ENCODE measurements at places on chromosomes 3 and 15.
A peak's percentile ranks its signal among the peaks of the same experiment; 100 is the strongest.

GRCh38 chr15:87764461-87765240 lies 491.9 kb downstream of the NTRK3 start:
- DNase-seq = peak; percentile 8

GRCh38 chr3:12901623-12902045 lies 60.3 kb upstream of the RPL32 start:
- no peak for DNase-seq

DNA sequence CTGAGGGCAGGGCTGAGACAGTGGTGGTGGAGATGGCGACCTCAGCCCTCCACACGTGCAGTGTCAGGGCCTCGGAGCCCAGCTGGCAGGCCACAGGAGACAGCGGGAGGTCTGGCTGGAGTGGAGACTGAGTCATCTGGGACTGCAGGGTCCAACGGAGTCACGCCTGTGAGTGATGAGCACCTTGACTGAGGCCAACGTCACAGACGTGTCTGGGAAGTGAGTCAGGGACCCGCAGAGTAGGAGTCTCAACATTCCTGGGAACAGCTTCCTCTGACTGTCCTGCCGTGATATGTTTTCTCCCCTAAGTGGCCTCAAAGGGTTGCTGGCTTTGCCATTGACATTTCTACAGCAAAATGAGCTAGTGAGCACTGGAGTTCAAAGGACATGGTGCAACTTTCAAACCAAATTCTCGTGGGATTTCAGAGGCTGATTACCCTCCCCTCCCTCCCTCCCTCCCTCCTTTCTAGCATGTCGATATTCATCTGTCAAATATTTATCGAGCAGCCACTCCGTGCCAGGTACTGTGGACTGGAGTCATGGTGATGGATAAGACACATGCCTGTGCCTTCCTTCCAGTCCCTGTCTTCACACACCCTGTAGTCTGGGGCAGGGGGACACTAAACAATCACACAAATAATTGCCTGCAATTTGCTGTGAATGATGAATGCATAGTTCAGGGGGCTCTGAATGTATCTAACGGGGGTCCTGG lies 53.3 kb upstream of the AMOTL2 start:
- peak; percentile 33 for DNase-seq

GRCh38 chr3:36714343-36715086 lies 49.8 kb downstream of the DCLK3 start:
- no peak for DNase-seq

GRCh38 chr15:73927476-73928240 lies 1.4 kb downstream of the LOXL1 start:
- peak; percentile 72 for DNase-seq

DNA sequence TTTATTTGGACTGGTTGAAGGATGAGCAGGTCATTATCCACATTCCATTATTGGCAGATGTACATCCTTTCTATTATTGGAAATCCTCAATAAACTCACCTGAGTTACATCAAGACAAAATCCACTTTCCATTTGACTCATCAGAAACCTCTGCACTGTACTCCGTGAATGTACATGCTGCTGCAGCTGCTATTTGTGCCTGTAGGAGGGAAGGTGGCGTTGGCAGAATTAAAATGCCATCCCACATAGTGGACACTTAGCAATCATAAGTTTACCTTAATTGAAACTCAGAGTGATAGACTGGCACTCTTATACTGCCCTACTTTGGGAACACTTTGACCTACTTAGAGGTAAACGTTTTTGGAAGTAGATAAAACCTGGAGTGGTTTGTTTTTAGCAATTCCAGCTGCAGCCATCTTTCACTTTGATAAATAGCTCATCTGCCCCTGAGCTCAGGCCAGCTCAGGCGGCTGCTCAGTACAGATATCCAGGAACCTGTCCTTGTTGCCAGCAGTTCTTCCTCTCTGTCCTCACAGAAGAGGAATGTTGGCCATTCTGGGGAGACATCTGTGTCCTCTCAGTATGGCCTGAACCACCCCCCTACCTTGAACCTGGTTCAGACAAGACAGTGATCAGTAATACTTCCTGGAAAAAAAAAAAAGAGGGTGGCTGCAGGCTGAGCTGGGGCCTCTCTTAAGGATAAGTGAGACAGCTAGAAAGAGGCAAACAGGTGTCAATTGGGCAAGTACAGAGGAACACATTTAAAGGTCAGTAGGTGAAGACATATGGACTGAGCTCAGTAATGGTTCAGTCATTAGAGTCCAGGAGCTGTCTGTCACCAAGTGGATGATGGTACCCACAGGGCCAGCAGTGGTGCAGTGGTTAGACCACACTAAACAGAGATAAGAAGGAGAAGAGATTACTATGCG lies 153.4 kb upstream of the UMPS start:
- peak; percentile 18 for DNase-seq

GRCh38 chr3:175198991-175199783 lies 340.1 kb downstream of the NAALADL2 start:
- no peak for DNase-seq

GRCh38 chr3:157154563-157155330 lies 5.2 kb downstream of the CCNL1 start:
- no peak for DNase-seq

DNA sequence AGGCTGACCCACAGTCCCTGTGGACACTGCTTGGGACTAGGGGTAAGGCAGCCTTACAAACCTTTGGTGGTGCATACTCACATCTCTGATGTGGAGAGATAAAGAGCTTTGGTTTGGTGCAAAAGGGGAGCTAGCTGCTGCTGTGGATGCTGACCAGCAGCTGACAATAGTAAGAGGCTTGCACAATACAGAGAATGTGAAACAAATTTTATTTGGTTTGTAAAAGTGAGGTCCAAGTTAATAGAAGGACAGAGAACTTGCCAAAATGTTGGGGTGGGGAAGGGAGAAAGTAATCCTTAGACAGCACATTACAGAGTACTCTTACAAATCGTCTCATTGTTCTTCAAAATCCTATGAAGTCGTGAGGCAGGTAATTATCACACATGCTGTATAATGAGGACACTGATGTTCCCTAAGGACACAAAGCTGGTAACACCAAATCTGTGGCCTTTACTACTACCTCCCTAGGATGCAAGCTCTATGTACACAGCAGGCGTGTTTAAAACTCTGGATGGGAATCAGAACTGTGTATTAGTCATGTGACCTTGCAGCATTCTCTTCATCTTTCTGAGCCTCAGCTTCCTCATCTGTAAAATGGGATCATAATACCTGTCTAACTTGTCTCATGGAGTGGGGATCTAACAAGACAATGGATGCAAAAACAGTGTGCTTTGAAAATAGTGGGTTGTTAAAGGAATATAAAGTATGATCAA lies 21.6 kb downstream of the ARHGAP31 start:
- DNase-seq = no peak

- DNase-seq = no peak
Observed at GRCh38 chr3:150409125-150409511, 1.0 kb downstream of the TSC22D2 start.

DNA sequence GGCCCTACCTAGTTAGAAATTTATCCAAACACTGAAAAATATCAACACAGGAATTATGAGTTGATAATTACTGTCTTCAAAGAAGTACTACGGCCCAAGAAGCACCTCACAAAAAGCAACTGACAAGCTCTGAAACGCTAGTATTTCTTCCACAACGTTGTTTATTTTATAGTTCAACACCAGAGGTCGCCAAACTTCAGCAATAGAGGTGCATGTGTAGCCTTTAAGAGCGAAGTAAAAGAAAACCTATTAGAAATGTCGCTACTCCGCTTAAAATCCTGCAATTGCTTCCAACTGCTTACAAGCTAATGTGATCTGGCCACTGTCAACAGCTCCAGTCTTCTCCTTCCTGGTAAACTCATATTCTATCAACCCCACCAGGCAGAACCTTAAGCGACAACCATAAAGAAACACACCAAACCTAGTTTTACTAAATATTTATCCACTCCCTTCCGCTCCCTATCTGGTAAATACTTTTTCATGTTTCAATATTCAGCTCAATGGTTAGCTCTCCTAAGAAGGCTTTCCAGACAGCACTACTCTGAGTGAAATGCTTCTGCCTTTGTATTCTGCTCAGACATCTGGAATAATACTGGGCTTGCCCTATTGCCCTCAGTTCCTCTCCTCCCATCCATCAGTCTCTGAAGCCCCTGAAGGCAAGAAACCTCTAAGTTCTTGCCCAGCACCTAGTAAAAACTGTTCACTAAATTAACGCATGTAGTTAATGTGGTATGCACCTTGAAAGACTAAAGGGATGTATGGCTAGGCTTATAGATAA lies 110.2 kb downstream of the NR1I2 start:
- DNase-seq = peak; percentile 93

- DNase-seq = no peak
Observed at GRCh38 chr3:164452707-164453106, 625.6 kb downstream of the SI start.

- peak; percentile 93 for DNase-seq
Observed at GRCh38 chr3:127574880-127575878, 15.4 kb downstream of the TPRA1 start.

GRCh38 chr3:14492948-14493881 lies 46.9 kb downstream of the GRIP2 start:
- DNase-seq = no peak

GRCh38 chr3:129972301-129972700 lies 2.2 kb upstream of the TRH start:
- no peak for DNase-seq

DNA sequence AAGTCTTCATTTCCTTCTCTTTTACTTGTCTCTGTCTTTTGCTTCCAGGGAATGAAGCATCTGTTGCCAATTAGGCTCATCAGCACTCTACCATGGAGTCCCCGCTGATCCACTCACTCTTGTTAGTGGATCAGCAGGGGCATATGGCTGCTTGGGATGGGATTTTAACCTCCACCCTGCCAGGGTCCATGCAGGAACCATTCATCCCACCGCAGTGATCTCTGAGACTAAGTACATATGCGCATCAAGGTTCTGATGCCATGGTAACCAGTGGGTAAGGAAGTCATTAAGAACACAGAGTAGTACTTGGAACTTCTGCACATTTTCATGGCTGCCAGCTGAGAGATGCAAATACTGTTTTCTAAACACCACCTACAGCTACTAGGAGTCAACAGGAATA lies 374.0 kb upstream of the ALCAM start:
- no peak for DNase-seq

- DNase-seq = no peak
Observed at GRCh38 chr3:136947477-136947876, 10.3 kb upstream of the IL20RB start.

GRCh38 chr3:100880072-100880471 lies 113.1 kb downstream of the ABI3BP start:
- no peak for DNase-seq

- DNase-seq = no peak
Observed at GRCh38 chr15:52626671-52627369, 52.4 kb downstream of the ATOSA start.

- no peak for DNase-seq
Observed at GRCh38 chr3:154175041-154175440, 53.9 kb downstream of the ARHGEF26 start.

DNA sequence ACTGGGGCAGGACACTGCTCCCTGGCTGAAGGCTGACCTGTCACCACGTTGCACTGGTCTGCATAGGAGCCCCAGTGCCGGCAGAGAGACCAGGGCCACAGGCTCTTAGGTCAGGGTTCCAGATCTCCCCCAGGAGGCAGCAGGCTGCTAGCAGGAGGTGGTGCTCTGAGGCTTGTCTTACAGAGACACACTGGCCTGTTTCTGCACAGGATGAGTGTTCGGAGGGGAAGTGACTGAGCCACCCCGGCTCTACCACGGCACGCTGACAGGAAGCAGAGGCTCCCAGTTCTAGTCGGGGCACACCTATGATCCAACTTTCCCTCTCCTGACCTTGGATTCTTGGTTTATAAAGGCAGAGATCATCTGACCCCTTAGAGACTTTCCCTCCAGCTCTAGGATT lies 8.6 kb downstream of the FBXL22 start:
- no peak for DNase-seq

DNA sequence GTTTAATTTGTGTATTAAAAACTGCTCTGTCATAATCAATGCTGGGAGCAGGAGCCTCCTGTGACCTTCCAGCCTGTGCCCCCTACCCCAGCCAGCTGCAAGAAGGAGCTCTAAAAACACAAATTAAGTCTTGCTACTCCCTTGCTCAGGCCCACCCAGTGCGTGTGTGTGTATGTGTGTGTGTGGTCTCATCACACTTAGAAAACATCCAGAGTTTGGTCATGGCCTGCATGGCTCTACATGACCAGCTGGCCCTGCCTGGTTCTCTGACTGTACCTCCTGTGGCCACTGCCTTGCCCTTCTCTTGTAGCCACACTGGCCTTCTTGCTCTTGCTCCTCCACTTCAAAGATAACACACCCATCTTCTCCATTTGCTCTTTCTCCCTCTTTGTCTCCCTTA lies 13.7 kb downstream of the P2RY14 start:
- DNase-seq = no peak

Measured in kidney (tissue), 22 donors.